Left lung (tissue), 14 donors: ENCODE measurements at places on chromosomes 12 and 14. TPM values are rescaled to one million over a fixed set of nuclear protein-coding genes. Genes with fewer than 3 reads are reported as not detected.
A peak's percentile ranks its signal among the peaks of the same experiment; 100 is the strongest.

The CCDC196 gene
- total RNA-seq, result not detected

The CRACR2A gene
- 3.6 TPM for total RNA-seq

The SSTR1 gene
- total RNA-seq, result 4.3 TPM

The GALNT9 gene
- total RNA-seq, result not detected

The RPL6 gene
- total RNA-seq, result 954 TPM

The SELPLG gene
- total RNA-seq, result 28.3 TPM

- peaks cover 23% of the 10 kb centered on the region for H3K27me3 ChIP-seq
- H3K4me3 ChIP-seq, result no peak overlapping the region
- no peak for DNase-seq
- H3K4me1 ChIP-seq, result peaks cover 21% of the 10 kb centered on the region
- no peaks in the 10 kb centered on the region for H3K36me3 ChIP-seq
Observed at GRCh38 chr14:64973026-64973442, 898 bp upstream of the RAB15 start.

GRCh38 chr12:82862876-82863649, 176.4 kb downstream of the TMTC2 start:
- DNase-seq, result no peak
- H3K4me1 ChIP-seq, result peaks cover 4% of the 10 kb centered on the region
- H3K27ac ChIP-seq, result no peak overlapping the region
- no peaks in the 10 kb centered on the region for H3K36me3 ChIP-seq
- H3K27me3 ChIP-seq, result no peaks in the 10 kb centered on the region

GRCh38 chr14:50524731-50525515, 7.4 kb downstream of the MAP4K5 start:
- no peak for DNase-seq
- no peaks in the 10 kb centered on the region for H3K27me3 ChIP-seq
- peaks cover 68% of the 10 kb centered on the region for H3K4me1 ChIP-seq
- H3K36me3 ChIP-seq, result no peaks in the 10 kb centered on the region
- H3K4me3 ChIP-seq, result no peak overlapping the region
- H3K27ac ChIP-seq, result no peak overlapping the region

DNA sequence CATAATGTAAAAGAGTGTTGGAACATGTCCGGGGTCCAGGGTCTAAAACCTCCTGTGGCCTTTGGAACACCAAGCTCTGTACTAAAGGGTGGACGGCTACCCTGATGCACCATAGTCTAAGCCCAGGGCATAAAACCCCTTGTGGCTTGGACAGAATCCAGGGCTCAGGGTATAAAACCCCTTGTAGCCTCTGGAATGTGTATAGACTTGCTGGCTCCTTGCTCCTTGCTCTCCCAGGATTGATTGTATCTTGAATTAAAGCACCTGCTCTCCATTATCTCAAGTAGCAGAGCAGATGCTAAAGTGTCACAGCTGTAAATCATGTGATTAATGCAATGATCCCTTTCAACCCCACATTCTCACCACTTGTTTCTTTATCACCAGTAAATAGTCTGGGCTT, 556.5 kb downstream of the LRFN5 start:
- no peak overlapping the region for H3K27ac ChIP-seq
- H3K36me3 ChIP-seq, result no peaks in the 10 kb centered on the region

DNA sequence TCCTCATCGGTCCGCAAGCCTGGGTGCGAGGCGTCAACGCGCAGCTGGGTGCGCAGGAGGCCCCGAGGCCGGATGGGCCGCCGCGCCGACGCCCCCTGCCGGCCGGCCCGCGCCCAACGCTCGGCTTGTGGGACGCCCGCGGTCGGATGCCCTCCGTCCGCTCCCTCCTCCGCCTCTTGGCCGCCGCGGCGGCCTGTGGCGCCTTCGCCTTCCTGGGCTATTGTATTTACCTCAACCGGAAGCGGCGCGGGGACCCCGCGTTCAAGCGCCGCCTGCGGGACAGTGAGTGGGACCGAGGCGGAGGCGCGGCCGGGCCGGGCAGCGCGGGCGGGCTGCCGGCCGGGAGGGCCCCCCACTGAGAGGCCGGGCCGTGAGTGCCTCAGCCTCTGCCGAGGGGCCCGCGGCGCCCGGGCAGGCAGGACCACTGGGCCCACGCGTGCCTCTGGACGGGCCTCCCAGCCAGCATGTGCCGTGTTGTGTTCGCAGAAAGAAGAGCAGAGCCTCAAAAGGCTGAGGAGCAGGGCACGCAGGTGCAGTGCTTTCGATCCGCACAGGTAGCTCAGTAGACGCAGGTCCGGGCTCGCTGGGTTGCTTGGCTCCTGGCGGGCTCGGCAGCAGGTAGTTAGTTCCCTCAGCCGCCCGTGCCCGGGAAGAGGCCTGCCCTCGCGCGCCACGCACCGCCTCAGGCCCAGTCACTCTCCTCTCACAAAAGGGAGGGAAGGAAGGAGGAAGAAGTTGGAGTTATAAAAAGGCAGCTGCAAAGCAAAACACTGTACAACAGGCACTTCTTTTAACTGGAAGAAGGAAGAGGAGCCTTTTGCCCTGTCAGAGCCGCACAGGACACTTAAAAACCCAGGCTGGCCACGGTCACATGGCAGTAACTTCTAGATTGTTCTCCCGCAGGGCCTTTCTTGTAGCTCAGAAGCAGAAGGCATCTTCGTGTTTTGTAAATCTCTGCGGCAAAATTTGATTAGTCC, at the start of gene TOMM20L:
TOMM20L (plus strand) TSS at position 119 of the 977 bp plus-strand sequence; CDS start at position 147, 28 bp downstream.
- H3K27ac ChIP-seq, result peak within 1 kb of the TSS; percentile 46
- H3K4me3 ChIP-seq, result peak within 1 kb of the TSS; percentile 50
- peak; percentile 96 for DNase-seq
- H3K4me1 ChIP-seq, result no peaks in the 10 kb centered on the region
- no peaks in the 10 kb centered on the region for H3K27me3 ChIP-seq

DNA sequence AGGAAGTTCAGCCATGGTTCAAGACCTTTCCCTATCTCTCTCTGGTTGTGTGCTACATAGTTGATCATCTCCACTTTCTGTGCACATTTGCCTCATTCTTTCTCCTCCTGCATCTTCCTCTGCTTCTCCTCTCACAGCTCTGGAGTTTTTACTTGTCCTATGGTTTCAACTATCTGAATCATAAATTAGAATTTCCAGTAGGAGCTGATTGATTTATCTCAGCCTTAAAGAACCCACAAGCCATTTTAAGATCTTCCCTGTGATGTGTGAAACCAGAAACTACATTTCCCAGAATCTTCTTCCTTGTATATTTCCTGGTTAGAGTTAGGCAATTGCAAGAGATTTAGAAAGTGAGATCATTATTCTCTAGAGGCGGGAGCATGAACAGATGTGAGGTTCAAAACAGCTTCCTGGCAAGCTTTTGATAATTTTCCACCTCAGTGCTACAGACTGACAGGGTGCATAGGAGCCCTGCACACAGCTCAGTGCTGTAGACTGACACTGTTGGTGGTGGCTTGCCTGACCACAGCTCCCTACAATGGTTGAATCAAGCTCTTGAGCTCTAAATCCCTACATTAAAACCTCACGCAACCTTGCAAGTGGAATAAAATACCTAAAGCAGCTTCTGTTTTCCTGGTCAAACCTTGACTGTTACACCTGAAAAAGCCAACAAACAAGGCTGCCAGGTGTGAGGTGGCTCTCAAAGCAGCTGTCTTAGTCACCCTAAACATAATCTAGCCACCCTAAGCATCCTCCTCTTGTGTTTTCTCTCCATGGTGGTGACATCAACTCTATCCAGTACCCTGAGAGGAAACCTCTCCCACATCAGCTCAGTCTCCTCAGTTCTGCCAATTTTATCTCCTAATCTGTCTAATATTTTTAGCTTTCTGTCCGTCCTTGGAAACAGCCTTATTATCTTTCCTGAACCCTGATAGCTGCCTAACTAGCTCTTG, 21.5 kb upstream of the IFNG start:
- no peaks in the 10 kb centered on the region for H3K36me3 ChIP-seq
- H3K4me1 ChIP-seq, result no peaks in the 10 kb centered on the region
- H3K4me3 ChIP-seq, result no peak overlapping the region
- H3K27ac ChIP-seq, result no peak overlapping the region

- no peaks in the 10 kb centered on the region for H3K27me3 ChIP-seq
- no peaks in the 10 kb centered on the region for H3K36me3 ChIP-seq
- DNase-seq, result no peak
- no peak overlapping the region for H3K27ac ChIP-seq
- no peaks in the 10 kb centered on the region for H3K4me1 ChIP-seq
Observed at GRCh38 chr12:91194500-91194899, 11.9 kb upstream of the DCN start.

- no peaks in the 10 kb centered on the region for H3K36me3 ChIP-seq
- H3K4me1 ChIP-seq, result no peaks in the 10 kb centered on the region
- no peak overlapping the region for H3K4me3 ChIP-seq
- no peak overlapping the region for H3K27ac ChIP-seq
- no peak for DNase-seq
Observed at GRCh38 chr12:71599210-71599609, 64.4 kb downstream of the ZFC3H1 start.

GRCh38 chr14:55348766-55349453, 62.7 kb downstream of the ATG14 start:
- peaks cover 8% of the 10 kb centered on the region for H3K4me1 ChIP-seq
- no peak overlapping the region for H3K27ac ChIP-seq
- no peak overlapping the region for H3K4me3 ChIP-seq
- H3K27me3 ChIP-seq, result no peaks in the 10 kb centered on the region

DNA sequence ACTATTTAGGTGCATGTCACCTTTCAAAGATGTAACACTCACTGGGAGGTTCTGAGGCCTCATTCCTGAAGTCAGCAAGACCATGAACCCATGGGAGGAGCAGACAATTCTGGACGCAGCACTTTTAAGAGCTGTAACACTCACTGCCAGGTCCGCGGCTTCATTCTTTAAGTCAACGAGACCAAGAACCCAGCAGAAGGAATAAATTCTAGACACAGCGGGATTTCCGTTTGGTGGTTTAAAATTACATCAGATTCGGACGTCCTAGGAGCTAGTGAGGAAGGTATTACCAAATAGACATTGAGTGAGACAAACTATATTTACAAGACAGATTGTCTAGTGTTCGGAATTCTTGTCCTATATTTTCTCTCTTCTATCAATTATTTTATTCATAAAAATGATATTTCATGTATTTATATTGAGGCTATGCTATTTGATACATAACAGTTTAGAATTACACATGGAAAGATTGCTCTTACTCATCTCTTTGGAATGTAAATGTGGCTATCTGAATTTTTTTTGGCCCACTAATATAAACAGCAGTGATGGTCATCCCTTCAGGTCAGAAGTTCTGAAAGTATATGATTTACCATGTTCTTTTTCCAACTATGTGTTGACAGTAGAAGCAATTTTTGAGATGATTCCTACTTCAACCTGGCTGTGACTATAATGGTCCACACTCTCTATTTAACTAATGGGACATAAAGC, 1973.0 kb upstream of the FLRT2 start:
- H3K4me1 ChIP-seq, result no peaks in the 10 kb centered on the region
- H3K36me3 ChIP-seq, result no peaks in the 10 kb centered on the region
- no peak overlapping the region for H3K4me3 ChIP-seq
- no peaks in the 10 kb centered on the region for H3K27me3 ChIP-seq
- no peak overlapping the region for H3K27ac ChIP-seq
- no peak for DNase-seq

GRCh38 chr14:100281286-100282082, 24.8 kb downstream of the SLC25A29 start:
- no peak overlapping the region for H3K4me3 ChIP-seq
- H3K36me3 ChIP-seq, result peaks cover 11% of the 10 kb centered on the region
- H3K27me3 ChIP-seq, result no peaks in the 10 kb centered on the region
- H3K27ac ChIP-seq, result peak overlapping the region; percentile 46

GRCh38 chr12:51954561-51955361, 3.3 kb downstream of the ACVR1B start:
- H3K27ac ChIP-seq, result peak overlapping the region; percentile 59
- no peak overlapping the region for H3K4me3 ChIP-seq
- H3K36me3 ChIP-seq, result no peaks in the 10 kb centered on the region
- H3K4me1 ChIP-seq, result peaks cover 63% of the 10 kb centered on the region
- no peak for DNase-seq
